NCI-H526 (cell line): ENCODE measurements at places on chromosomes 7 and 10.
A peak's percentile ranks its signal among the peaks of the same experiment; 100 is the strongest.

DNA sequence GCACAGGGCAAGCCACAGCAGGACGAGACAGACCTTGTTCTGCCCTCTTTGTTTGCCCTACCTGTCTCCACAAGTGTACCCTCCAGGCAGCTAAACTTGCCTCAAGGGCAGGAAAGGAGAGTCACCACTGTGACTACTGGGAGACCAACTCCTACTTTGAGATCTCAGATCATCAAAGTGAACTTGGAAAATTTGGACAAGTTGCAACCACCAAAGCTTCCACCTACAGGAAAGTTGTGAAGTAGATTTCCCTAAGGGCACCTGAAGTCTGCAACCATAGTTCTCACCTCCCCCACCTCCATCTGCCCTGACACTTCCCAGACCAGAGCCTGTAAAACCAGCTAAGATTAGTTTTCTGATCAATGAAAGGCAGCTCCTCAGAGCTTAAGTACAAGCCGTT, 2.5 kb upstream of the WDR91 start:
- no peak for DNase-seq

GRCh38 chr7:131741446-131741845, 185.0 kb upstream of the PODXL start:
- DNase-seq = no peak

- no peak for DNase-seq
Observed at GRCh38 chr7:77326131-77326530, 90.0 kb downstream of the GSAP start.

GRCh38 chr7:39605087-39605486, 18.3 kb upstream of the RALA start:
- DNase-seq = no peak

DNA sequence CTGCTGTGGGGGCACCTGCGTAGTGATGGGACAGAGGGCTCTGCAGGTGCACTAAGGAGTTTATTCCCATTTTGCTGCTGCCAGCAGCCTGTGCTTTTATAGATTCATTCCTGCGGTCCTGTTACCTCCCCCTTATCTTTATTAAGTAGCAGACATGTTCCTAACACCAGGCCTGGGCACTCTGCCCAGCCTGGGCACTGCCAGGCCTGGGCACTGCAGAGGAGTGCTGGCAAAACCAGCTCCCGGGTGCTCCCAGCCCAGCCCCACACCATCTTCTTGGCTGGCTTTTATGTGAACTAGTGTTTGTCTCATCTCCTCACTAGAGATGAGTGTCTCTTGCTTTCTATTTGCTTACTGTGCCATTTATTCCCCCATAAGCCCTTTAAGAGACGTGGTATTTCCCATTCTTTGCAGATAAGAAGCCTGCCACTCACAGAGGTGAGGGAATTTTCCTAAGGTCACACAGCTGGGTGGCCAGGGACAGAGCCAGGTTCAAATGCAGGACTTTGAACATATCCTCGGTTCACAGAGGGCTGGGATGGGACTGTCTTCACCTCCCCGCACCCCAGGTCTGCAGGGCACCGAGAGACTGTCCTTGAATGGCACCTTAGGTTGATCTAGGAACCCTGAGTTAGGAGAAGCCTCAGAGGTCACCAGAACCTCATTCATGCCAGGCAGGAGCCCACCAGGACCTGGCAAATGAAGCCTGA, 14.6 kb upstream of the DRGX start:
- DNase-seq = no peak

DNA sequence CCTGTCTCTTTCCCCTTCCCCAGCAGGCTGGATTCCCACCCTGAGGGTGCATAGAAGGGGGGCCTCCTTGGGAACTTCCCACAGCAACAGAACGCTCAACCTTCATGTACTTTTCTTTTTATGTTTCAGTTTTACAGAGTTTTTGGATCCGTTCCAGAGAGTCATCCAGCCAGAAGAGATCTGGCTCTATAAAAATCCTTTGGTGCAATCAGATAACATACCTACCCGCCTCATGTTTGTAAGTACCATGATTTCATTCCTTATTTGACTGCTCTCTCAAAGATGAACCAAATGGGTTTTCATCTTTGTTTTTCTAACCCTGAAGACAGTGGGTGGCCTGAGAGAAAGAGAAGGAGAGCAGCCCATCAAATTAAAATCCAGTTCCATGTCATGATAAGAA, 46.7 kb downstream of the PLPP4 start:
- DNase-seq = no peak

GRCh38 chr10:1114719-1115606, 58.8 kb downstream of the WDR37 start:
- no peak for DNase-seq

GRCh38 chr7:155451840-155452239, 6.1 kb upstream of the EN2 start:
- no peak for DNase-seq

DNA sequence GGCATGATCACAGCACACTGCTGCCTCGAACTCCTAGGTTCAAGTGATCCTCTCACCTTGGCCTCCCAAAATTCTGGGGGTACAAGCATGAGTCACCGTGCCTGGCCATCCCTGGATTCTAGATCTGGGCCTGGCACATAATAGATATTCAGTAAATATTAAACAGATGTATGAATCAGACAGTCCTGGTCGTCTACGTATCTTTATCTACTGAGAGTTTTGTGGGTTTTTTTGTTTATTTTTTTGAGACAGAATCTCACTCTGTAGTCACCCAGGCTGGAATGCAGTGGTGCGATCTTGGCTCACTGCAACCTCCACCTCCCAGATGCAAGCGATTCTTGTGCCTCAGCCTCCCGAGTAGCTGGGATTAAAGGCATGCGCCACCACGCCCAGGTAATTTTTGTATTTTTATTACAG, 24.3 kb upstream of the ITGB1 start:
- no peak for DNase-seq

DNA sequence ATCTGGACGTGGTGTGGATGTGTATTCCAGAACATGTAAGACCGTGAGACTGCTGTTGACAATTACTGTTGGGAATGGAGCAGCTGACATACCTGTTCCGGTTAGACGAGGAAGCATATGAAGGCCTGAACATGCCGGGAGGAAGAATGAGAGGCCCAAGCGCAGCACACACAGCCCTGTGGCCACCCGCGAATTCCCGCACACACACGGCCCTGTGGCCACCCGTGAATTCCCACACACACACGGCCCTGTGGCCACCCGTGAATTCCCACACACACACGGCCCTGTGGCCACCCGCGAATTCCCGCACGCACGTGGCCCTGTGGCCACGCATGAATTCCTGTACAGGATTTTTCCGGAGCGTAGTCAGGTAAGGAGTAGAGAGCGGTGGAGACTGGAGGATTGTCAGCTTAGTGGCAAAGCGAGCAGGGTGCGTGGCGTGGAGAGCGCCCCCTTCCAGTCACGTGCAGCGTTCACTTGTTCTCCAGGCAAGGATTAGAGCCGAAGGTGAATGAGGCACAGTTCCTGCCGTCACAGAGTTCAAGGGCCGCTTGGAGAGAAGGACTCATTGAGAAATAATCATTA, 9.5 kb upstream of the SUN1 start:
- no peak for DNase-seq

DNA sequence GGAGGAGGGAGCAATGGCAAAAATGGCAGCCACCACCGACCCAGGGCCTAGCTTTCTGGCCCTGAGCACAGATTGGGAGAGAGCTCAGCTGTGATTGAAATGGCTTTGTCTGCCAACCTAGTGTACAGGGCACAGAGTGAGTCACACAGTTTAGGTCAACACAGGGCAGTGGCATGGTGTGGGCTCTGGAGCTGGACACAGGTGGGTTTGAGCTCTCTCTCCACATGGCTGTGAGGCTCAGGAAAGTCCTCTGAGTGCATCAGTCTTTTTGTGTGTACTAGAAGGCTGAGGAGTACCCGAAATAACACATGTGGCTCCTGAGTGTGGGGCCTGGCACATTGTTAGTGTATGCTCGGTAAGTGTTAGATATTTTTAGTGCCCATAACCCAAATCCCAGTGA, 60.2 kb upstream of the LOXL4 start:
- no peak for DNase-seq

- no peak for DNase-seq
Observed at GRCh38 chr7:16826060-16826459, 21.3 kb upstream of the AGR2 start.

DNA sequence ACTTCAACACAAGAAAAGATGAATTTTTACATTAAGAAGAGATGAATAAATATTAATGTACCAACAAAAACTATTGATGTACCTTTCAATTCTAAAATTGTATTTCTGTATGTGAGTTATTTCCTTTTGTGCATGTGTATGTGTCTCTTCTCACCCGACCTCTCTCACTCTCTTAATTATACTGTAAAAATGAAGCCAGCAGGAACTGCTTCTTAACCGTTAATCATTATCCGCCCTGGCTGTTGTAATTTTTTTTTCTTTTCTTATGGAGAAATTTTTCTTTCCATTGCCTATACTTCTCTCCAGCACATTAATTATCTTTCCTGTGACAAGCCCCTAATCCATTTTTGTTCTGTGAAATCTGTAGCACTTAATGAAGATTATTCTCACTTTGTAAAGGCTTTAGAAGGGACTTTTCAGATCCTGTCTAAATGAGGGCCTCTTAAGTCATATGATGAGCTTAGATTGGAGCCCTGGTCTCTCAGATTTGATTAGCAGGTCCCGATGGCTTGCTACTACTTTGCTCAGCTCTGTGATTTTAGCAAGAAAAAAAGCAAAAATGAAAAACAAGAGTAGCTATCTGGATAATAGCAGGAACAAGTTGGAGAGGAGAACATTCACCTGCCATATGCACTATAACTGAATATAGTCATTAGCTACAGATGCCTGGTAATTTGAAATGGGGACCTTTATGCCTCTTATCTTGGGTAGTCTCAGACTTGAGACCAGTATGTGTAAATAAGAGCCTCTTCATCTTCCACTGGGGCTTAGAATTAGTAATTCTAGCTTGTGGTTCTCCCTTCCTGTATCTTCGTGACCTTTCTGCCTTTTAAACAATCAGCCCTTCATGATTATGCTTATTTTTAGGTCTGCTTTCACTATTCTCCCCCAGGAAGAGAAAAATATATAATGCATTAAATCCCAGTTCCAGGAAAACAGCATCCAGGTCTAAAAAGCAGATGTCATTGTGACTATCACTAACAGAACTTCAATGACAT, 80.0 kb upstream of the COL1A2 start:
- no peak for DNase-seq

DNA sequence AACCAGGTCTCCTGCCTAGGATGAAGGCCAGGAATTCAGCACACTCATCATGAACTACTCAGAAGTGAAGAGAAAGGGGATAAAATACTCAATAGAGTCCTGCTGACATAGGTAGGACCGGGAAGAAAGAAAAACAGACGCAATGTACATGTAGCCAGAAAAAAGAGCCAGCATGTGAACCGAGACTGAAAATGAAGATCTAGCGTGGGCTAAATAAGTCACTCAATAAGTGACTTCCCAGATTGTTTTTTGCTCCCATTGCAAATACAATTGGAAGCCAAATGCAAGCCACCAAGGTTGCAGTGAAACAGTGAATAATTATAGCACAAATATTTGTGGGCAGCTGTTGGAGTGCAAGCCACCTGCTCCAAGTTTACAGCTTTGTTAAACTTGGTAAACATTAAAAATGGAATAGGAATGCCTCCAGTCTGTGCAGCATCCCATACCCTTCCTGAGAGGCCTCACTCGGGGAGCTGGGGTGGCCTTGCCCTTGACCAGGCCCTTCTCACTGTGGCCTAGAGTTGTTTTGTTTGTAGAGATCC, 34.7 kb upstream of the HPS1 start:
- DNase-seq = no peak

GRCh38 chr7:101162551-101163278, 2.7 kb downstream of the VGF start:
- DNase-seq = peak; percentile 35

DNA sequence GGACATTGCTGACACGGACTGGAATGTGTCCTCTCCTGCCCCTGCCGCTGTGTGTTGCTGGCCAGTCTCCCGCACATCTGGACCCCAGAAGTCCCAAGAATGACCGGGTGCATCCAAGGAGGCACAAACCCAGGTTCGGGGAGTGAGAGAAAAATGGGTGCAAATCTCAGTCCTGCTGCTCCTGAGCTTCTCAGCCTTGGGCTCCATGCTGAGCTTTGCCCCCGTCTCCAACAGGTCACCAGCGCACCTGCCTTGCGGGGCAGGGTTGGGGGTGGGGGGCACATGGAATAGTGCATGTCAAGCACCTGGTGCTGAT, 6.0 kb upstream of the NANOS1 start:
- DNase-seq = no peak

DNA sequence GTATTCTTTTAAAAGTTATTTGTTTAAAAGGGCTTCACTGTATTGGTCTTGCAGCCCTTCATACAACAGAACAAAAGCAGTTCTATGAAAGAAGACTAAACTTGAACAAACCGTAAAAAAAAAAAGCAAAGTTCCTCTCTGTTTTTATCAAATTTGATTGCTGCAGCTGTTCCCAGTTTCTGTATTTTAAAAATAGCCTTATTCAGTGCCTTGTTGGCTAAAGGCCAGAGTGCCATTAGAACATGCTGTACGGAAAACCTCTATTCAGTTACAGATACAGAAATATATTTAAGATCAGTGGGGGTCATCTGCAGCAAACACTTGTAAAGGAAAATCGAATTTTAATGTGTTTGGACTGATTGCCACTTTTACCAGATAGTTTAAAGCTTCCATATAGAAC, 207.8 kb upstream of the ETV1 start:
- DNase-seq = no peak

- peak; percentile 39 for DNase-seq
Observed at GRCh38 chr10:77715088-77715487, 77.5 kb upstream of the KCNMA1 start.

- DNase-seq = no peak
Observed at GRCh38 chr7:23514755-23515154, 17.0 kb downstream of the TRA2A start.

GRCh38 chr7:125136755-125137532, 207.3 kb upstream of the POT1 start:
- no peak for DNase-seq

- DNase-seq = no peak
Observed at GRCh38 chr7:159108491-159108890, 36.2 kb downstream of the VIPR2 start.

DNA sequence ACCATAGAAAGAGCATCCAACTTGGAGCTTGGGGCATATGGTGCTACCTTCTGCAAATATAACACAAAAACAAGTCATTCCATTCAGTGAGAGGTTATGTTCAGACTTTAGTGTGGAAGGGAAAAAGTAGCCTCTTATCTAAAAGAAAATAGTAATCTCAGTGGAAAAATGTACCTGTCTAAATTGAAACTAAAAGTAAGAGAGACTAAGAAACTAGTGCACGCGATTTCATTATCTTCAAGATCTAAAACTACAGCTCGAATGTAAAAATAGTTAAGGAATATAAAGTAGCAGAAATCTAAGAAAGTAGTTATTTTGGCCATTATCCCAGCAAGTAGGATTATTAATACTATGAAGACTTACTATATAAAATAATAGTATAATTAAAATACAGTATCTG, 233.0 kb upstream of the PPP1R3A start:
- DNase-seq = no peak
